ENCODE measurements at places on chromosomes 16 and 17.

DNA sequence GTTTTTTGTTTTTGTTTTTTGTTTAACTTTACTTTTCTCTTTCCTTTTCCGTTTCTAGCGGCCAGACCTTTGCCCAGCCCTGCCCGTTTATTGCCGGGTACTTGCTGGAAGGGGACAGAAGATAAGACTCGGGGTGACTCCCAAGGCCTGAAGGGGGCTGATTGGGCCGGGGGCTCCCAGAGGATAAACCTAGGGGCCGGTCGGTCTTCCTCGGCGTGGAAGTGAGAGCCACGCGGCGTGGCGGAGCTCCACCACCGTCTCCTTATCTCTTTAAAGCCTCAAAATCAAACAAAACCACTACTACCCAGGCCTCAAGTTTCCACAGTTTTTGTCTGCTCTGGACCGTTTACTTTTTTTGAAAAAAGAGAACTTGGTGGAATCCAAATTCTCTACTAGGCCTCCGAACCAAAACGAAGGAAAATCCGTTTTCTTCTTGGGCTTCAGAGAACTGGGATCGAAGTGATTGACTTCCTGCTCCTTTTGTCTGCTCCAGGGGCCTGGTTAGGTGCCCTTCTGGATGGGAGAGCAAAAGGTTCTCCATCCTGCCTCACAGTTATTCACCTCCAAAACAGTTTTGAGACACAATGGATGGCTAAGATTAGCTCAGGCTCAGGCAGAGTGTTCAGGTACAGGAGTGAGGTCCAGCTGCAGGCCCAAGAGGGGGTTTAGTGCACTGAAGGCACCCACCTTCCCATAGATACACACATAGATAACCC, 8.5 kb upstream of the HOXB9 start:
- no peak for DNase-seq

- no peak for DNase-seq
Observed at GRCh38 chr16:82700541-82701235, 73.9 kb downstream of the CDH13 start.

- DNase-seq = no peak
Observed at GRCh38 chr17:74210191-74211140, 2.9 kb upstream of the TTYH2 start.

GRCh38 chr16:70597135-70597835, 49.1 kb upstream of the IL34 start:
- no peak for DNase-seq

DNA sequence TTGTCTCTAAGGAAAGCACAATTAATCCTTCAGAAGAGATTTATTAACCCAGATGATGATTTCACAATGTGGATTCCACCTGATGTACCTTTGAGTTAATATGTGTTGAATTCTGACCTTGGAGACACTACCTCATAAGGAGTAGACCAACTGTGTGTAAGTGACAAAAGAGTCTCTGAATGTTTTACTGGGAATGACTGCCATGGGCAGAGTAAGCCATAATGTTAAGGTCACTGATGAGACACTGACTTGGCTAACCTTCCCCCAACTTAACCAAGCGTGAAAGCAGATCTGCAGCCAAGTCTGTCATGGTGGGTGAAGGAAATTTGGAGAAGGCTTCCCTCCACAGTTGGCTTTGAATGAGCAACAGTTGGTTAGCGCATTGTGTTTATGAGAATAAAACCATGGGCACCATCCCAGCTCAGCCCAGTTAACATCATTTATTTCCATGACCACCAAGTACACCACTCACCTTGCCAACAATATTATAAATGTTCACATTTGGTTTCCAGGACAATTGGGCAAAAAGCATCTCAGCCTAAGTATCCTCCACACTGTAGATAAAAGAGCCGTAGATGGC, 618.5 kb downstream of the KCNJ2 start:
- no peak for DNase-seq

DNA sequence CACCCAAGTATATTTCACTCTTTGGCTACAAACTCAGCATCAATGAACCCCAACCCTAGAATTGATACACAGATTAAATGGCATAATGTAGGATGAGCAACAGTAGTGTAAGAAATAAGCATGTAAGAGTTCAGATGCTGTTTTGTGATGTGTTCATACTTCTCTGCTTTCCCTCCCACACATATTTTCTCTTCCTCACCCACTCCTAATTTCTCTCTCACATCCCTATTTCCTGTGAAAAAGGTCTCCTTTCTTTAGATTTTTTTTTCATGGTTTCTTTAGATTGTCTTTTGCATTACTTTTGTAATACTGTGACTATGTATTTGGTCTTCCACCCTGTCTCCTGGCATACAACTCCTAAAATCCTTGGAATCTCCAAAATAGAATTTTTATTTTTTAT, 21.7 kb downstream of the CREBBP start:
- DNase-seq = no peak

DNA sequence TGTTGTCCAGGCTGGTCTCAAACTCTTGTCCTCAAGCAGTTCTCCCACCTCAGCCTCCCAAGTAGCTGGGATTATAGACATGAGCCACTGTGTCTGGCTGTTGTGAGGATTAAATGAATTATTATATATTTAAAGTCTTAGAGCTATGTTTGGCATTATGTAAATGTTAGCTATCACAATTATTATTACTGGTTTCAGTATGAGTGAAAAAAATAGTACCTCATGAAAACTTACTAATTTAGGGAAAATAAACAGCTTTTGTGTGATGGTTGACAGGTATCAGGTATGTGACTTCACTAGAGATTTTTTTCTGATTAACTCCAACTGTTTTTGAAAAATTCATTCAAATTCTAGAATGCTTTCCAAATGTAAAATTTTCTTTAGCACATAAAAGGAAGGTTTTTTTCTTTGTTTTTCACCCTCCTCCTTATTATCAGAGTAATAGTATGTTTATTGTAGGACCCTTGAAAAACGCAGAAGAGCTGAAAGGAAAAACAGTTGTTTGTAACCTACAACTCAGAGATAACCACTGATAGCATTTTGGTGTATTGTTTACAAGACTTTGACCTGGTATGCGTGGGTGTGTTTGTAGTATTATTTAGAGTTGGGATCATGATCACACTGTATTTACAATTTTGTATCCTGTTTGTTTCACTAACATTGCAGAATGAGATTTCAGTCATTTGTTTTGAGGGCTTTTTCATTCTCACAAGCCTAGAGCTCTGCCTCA, 13.2 kb downstream of the NLK start:
- no peak for DNase-seq

- no peak for DNase-seq
Observed at GRCh38 chr17:30921544-30922196, at the start of gene ADAP2. Gene ADAP2 (plus strand): TSS chr17:30921945. CDS start chr17:30922015, 70 bp downstream.

DNA sequence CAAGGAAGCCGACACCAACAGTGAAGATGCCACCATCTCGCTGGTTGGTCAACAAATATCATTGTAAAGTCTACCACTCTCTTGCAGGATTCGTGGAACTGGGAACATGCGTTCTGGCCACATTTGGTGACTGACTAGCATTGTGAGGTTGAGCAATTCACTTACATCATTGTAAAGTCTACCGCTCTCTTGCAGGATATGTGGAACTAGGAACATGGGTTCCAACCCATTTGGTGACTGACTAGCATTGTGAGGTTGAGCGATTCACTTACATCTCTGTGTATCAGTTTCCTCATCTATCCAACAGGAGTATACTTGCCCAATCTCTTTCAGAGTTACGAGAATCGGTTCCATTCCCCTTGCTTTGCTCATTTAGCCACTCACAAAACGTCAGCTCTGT, 42.6 kb upstream of the RPH3AL start:
- DNase-seq = no peak

DNA sequence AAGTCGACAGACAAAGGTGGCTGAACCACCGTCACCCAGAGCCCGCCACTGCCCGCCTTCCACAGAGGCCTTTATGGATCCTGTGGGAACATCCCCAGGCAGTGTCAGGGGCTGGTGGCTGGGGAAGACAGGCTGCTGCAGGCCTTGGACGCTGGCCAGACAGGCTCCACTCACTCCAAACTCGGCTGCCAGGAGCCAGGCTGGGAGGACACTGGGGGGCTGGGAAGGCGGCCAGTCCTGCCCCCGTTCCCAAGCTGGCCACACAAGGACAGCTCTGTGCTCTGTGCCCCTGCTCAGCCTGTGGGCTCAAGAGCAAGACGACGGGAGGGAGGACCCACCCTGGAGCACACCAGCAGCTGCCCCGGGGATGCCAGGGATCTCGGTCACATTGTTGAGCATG, 7.6 kb upstream of the LCAT start:
- no peak for DNase-seq

DNA sequence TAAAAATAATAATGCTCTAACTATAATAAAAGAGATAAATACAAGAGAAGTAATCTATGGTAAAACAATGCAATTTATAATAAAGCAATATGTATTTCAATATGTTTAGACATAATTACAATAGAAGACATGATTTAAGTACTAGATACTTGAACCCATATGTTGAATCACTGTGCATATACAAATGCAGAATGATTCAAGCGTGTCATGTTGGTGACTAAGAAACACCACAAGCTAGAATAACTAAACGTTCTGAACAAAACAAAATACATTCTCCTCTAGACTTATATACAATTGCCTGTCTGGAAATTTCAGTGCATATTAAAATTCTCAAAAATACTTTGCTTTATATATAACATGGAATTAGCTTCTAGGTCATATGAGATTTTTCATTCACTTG, 11.2 kb downstream of the TADA2A start:
- DNase-seq = no peak

DNA sequence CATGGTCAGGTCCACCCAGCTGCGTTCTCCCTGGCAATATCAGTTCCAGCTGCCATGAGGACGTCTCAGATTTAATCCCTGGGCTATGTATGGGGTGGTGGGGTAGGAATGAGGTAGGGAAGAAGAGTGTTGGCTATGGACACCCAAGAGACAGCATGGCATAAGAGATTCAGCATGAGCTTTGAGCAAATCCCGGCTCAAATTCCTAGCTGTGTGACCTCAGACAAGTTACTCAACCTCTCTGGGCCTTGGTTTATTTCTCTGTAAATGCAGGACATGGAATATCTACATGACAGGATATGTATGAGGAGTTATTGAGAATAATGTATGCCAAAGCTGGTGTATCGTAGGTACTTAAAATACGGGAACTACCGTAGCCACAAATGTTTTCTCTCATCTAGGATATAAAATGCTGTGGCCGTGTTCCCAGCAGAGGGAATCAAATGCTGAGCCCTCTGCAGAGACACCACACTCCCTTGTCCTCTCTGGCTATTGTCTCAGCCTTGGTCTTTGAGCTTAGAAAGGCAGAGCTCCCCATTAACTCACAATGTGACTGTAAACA, 17.8 kb upstream of the LHX1 start:
- DNase-seq = no peak

- no peak for DNase-seq
Observed at GRCh38 chr17:80861892-80862291, 129.7 kb upstream of the CHMP6 start.

DNA sequence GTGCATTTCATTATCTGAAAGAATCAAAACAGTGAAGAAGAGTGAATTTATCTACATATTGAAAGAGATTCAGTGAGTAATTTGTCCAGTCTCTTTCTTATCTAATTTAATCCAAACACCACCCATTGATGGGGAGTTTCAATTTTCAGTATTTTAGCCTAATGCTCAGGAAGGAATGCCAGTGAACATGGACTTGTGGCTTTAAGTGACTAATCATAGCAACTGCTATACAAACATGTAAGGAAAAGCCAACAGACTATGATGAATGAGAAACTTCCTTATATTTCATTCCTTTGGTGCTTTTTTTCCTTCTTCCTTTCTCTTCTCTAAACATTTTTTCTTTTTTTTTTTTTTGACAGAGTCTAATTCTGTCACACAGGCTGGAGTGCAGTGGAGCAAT, 885.8 kb downstream of the KCNJ2 start:
- DNase-seq = no peak

DNA sequence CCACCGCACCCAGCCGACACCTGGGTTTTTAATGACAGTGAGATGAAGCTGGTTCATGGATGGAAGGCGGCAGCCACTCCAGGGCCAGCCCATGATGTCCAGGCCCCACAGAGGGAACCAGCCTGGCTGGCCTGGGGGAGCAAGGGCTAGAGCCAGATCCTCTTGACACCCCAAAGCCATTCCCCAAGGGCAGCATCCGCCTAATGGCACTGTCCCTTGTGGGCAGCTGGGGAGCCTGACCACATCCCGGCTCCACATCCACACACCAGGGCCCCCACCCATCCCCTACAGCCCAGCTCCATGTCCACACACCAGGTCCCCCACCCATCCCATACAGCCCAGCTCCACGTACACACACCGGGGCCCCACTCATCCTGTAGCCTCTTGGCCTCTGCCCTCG, 53.3 kb upstream of the ACSF3 start:
- DNase-seq = no peak

DNA sequence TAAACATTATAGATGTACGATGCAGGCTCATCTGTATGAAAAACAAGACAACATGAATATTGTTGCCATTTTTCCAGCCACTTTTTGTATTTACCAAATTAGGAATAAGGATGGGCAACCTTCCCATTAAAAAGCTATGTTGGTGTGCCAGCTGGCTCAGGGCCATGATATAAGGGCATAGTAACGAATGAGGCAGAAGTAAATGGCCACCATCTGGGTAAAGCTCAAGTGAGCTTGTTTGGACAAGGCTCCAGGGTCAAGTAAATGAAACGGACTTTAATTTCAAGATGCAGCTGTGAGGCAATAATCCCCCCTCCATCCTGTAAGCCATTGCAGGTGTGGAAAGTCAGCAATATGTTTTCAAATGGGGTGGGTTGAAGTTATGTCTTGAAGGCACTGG, 930.9 kb upstream of the CDH8 start:
- no peak for DNase-seq

- DNase-seq = no peak
Observed at GRCh38 chr16:72884037-72884436, 163.9 kb downstream of the ZFHX3 start.

- no peak for DNase-seq
Observed at GRCh38 chr17:49676276-49676868, 1.5 kb downstream of the SPOP start.

DNA sequence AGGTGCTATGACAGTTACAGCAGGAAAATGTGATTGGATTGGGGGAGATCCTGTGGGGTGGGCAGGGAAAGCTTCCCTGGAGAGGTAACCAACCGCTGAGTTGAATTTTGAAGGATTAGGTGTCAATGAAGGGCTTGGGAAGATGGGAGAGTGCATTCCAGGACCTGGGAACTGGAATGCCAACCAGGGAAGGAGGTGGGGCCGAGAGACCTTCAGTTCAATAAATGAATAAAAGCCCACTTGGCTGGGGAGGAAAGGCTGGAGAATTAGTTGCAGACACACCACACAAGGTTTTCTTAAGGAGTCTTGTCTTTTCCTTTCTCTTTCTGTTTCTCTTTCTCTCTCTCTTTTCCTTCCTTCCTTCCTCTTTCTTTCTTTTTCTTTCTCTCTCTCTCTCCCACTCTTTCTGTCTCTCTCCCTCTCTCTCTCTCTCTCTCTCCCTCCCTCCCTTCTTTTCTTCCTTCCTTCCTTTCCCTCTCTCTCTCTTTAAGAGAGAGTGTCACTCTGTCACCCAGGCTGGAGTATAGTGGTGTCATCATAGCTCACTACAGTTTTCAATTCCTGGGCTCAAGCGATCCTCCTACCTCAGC, 3.3 kb downstream of the USP43 start:
- DNase-seq = no peak

GRCh38 chr17:21513012-21513570, 136.9 kb downstream of the KCNJ12 start:
- peak; percentile 11 for DNase-seq

GRCh38 chr16:28139530-28139929, 72.2 kb downstream of the XPO6 start:
- no peak for DNase-seq
